IPS DF 6.9 (cell line): ENCODE measurements at places on chromosomes 5 and 9.

DNA sequence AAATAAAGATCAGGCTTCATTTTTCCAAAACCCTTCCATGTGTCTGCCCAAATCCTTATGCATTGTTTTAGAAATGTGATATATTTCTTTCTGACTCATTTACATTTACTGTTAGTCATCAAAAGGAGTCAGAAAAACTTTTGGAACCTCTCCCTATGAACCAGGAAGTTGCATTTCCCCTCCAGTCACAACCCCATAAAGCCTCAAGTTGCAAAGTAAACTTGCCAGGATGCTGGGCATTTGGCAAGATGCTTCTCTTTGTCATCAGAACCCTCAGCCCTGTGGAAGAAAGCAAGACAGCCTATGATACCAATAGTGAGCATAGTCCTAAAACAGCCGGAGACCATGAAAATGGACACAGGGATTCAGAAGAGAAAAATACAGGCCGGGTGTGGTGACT lies 84.2 kb downstream of the MUSK start:
- no peak for DNase-seq

- peak; percentile 52 for DNase-seq
Measured at GRCh38 chr9:121735065-121735792, 83.8 kb downstream of the DAB2IP start.

- no peak for DNase-seq
Measured at GRCh38 chr9:127923771-127924170, 6.8 kb downstream of the PIP5KL1 start.

DNA sequence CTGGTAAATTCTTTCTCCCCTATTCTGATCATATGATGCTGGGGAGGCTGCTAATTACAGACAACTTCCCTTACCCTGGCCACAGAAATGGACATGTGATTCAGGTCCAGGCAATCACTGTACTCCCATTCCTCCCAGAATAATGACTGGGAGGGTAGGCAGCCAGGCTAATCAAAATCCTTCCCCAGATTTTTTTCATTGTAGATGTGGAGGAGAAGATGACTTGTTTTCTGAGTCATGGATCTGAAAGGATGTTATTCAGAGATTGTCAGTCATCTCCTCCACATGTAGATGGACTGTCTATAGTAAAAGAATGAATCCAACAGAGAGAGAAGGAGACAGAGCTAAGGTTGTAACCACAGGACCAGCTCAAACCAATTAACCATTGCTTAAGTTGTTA lies 123.9 kb upstream of the PUM3 start:
- DNase-seq: no peak

- no peak for DNase-seq
Measured at GRCh38 chr5:83644301-83644700, 76.4 kb downstream of the HAPLN1 start.

GRCh38 chr9:73148447-73148937 lies 3.2 kb upstream of the ANXA1 start:
- DNase-seq: no peak

DNA sequence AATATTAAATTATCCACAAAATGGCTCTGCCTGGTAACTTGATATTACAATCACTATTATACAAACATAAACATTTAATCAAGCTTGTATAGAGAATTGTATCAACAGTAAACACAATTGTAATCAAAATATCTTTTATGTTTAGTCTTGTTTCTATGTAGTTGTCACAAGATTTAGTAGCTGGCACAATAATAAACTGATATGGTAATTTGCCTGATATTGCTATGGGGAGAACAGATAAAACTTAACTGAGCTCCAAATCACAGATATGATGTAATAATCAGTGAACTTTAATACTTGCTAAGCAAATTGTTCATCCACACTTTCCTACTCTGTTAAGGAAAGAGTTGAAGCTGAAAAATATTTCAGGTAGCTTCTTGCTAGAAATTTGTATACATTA lies 189.8 kb downstream of the MPDZ start:
- no peak for DNase-seq

DNA sequence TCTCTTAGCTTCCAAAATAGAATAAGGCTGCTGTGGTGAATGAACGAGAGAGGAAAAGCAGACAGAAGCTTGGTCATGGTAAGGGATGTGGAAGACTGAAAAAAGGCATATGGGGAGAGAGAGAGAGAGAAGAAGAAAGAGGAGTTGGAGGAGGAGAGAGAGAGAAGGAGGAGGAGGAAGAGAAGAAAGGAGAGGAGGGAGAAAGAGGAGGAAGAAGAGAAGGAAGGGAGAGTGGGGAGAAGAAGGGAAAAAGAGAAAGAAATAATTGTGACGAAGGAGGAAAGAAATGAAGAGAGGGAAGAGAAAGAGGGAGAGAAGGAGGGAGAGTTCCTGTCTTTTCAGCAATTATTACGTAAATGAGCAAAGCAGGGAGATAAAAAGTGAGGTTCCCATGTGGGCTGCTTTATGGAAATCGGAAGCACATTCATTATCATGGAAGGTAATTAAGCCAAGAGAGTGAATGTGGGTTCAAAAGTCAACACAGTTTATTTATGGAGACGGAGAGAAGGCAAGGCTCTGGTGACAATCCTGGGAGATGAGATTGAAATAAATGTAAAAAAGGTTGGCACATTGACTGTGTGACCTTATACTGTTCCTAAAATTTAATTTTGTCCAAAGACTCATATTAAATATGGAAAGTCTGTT lies 611.2 kb downstream of the KIF4B start:
- no peak for DNase-seq

DNA sequence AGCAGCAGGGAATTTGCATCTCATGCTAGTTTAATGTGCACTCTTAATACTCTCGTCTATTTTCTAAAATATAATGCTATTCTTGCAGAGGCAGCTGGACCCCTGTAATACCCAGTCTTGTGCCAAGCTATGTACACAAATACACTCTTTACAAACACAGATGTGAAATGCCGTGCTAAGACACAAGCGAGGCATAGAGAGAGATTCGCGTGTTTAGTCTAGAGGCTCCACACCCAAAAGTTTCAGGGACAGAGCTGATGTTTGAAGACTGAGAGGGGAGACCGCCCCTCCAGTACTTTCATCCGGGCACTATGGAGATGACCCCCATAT lies 1.2 kb downstream of the DPYSL3 start:
- DNase-seq: no peak
